ENCODE measurements at places on chromosomes 7 and 10.

DNA sequence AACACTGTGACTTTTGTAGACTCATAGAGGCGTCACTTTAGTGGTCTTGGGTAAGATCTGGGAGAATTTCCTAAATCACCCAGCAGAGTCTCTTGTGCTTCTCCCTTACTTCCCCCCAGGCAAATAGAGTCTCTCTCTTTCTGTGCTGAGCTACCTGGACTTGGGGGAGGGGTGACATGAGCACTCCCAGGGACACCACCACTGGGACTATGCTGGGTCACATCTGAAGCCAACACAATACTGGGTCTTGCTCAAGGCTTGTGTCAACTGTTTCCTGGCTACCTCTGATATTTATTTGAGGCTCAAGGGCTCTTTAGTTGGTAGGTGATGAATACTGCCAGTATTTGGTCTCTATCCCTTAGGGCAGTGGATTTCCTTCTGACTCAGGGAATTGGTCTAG lies 214.6 kb upstream of the TPK1 start:
- no peak for DNase-seq

DNA sequence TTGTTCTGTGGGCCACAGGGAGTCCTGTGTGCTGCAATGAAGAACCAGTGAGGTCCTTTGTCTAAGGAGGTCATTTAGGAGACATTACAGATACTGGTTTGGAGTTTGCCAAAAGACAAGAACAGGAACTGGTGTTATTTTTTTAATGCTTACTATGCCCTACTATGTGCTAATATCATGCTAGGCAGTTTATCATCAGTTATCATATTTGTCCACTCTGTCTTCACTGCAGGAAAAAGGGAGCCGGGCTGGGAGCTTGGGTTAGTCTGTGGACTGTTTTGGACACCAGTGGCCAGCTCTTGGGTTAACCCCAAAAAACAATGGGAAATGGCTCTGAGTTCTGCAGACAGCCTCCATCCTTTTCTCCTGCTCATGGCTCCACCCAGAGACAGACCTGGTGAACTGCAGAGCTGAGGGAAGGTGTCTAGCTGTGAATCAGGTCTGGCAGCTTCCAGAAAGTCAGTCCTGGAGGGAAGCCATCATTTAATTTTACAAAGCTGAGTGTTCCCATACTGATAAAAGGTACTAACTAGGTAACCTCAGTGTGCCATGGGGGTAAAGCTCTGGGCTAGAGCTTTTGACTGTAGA lies 101.2 kb upstream of the ZNF746 start:
- DNase-seq = no peak

- DNase-seq = no peak
Measured at GRCh38 chr7:37709631-37710509, 26.3 kb downstream of the GPR141 start.

DNA sequence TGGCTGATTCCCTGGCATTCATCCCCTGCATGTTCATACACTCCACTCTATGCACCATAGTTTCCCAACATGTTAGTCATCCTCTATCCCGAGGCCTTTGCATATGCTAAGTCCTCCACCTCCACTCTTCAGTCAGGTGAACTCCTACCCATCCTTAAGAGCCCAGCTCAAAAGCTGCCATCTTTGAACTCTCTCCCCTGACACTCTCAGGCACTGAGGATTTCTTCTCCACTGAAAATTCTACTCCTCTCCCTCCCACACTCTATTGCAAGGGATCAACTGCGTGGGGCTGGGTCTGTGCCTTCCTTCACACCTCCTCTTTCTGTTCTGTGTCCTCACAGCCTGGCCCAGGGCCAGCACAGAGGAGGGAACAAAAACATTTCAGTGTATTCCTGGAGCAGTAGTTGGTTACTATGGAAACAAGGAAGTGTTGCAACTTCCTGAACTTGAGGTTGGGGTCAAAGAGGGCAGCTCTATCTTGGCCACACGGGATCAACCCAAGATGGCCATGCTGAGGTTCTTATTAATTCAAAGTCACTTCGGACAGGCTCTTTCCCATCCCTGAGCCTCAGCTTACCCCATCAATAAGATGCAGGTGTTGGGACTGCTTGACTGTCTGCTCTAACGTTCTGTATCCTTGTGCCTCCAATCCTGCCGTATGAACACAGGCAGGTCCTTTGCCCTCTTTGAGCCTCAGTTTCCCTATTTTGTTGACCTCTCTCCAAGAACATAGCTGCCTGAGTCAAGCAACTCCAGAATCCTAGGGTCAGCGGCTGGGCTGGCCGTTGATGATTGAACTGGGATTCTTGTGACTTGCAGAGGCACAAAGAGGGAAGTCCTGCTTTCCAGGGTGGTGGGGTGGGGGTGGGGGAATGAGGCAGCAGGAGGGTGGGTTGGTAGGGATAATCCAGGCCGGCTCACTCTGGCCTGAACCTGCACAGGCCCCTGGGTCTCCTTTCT lies 15.5 kb downstream of the ZMIZ1 start:
- no peak for DNase-seq

DNA sequence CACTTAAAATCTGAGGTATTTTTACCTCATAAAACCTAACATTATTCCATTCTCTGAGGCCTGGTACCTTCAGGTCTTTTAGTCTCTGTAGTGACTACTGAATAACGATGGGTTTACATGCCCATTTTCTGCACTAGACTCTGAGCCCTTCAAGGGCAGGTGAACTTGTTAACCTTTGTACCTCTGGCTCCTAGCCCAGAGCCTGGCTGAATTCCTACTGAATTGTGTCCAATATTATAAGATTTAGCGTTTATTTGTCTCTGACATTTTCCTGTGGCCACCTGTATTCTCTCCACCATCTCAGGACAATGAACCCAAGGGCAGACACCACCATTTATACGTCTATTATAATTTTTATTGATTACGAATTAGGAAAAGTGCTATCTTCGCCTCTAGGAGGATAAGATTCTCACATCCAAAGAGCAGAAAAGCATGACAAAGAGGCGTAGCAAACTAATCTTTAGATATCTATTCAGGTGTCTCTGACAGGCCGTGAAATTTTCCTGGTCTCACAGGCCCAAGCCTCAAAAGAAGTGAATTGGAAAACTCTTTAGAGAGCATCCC lies 27.9 kb upstream of the HNRNPH3 start:
- no peak for DNase-seq

DNA sequence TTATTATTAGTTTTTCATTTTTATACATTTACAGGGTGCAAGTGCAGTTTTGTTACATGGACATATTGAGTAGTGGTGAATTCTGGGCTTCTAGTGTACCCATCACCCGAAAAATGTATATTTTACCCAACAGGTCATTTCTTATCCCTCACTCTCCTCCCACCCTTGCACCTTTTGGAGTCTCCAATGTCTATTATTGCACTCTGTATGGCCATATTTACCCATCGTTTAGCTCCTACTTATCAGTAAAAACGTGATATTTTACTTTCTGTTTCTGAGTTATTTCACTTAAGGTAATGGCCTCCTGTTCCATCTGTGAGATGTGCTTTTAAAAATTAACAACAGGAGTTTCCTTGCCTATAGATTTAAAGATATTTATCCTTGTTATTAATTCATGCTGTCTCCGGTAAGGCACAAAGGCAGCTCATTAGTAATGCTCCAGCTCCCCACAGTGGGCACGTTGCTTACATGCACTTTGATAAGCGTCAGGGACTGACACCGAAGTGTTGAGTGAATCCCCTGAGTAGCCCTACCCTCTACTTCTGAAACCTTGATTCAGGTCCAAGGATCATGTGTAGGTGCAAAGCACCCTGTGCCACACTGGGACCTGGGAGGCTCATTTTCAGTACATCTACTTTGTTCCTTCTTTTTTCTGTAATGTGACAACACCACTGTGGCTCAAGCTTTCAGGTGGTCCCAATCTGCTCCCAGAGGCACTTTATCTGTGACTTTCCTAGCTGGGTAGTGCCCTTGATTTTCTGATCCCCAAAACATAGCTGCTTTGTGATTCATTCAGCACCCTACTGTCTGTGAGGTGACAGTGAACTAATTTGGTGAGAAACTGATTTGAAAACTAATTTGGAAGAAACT lies 27.3 kb downstream of the HYAL4 start:
- no peak for DNase-seq

DNA sequence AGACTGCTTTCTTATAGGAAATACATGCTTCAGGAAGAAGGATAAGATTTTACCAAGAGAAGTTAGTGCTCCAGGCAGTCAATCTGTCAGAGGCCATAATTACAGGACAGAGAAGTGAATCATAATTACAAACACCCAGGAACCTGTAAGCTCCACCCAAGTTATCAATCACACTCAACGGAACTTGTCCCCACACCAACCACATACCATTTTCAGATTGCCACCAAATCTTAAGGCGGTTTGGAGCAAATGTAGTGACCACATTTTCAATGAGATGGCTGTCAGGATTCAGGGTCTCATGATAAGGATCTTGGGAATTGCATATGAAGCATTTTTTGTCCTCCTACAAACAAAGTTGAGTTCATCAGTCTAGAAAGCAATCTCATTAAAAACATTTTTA lies 4.8 kb downstream of the LAMB1 start:
- DNase-seq = no peak

- DNase-seq = no peak
Measured at GRCh38 chr10:123496375-123496774, 169.8 kb upstream of the GPR26 start.

- no peak for DNase-seq
Measured at GRCh38 chr7:27686315-27686714, 23.6 kb upstream of the HIBADH start.

DNA sequence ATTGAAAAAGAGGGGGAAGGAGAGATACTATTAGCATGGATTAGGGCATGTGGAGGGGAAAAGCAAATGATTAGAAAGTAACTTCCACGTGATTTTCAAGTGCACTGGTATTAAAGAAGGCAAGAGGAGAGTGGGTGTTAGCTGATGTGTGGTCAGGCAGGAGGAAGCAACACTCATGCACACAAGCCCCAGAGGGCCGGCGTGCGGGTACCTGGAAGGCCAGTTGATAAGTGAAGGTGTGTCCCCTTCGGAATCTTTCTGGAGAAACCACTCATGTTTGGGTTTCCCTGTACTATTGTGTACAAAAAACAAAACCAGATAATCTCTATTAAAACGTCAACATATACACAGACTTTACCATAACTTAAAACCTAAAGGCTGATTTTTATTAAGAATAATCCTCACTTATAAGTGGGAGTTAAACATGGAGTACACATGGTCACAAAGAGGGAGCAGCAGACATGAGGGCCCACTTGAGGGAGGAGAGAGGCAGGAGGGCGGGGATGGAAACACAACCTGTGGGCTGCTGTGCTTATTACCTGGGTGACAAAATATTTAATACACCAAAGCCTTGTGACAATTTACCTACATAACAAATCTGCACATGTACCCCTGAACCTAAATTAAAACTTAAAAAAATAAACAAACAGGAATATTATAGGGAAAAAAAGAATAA lies 98.9 kb downstream of the SVIL start:
- DNase-seq = no peak

- DNase-seq = no peak
Measured at GRCh38 chr10:57692255-57692980, 575.3 kb downstream of the IPMK start.

DNA sequence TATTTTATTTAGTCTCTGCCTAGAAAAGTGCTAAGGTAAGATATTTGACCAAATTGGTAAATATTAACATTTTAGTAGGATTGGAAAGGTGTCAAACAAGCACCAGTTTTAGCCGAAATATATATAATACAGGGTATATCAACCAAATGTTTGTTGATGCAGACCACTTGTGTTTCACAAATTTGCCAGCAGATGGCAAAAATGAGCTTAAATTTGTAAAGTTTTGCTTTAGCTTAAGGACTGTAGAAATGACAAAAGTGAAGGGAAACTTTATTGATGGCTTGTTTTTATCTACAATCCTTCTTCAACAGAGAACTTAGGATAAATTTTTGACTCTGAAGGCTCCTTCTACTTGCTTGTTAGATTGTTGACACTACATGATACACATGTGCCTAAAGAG lies 4.8 kb upstream of the POLR1F start:
- DNase-seq = no peak

DNA sequence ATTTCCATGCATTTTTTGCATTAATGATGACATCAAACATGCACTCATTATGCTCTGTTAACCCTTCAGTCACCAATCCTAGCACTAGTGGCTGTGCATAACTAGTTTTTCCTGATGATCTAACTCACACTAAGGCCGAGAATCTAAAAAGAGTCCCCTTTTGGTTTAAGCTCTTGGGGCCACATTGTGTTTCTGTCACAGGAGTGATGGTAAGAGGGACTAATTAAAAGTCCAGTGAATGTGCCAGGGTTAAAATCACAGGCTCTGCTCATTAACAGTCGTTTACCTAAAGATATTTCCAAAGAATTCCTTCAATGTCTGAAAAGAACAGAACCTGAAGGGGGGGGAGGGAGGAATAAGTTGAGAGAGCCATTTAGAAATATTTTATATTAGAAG lies 359.0 kb upstream of the ANKRD30A start:
- no peak for DNase-seq

DNA sequence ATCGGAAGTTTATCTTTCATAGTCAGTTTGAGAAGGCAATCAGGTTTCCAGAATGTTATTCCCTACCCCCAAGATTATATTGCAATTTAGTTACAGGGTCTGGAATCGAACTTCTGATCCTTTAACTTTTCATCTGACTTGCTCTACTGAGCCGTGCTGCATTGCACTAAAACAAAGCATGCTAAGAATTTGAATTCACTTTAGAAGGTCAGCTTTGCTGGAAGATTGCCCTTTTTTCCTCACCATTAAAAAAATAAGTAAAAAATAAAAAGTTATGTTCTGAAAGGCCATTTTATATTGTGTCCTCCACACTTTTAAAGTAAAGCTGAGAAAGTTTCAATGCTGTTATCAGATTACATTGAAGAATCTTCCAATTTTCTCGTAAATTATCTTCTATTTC lies 388.8 kb upstream of the PHF14 start:
- DNase-seq = no peak

- no peak for DNase-seq
Measured at GRCh38 chr10:96719200-96719599, 1.1 kb downstream of the PIK3AP1 start.

Measured in T-helper 17 cell (primary cell).